ENCODE measurements at places on chromosomes 5 and 9.

GRCh38 chr5:569868-570361 lies 42.2 kb upstream of the CEP72 start:
- no peak for DNase-seq

GRCh38 chr5:172736508-172737135 lies 34.4 kb downstream of the DUSP1 start:
- DNase-seq = no peak

- DNase-seq = no peak
Observed at GRCh38 chr5:159695741-159696294, 220.5 kb upstream of the ADRA1B start.

DNA sequence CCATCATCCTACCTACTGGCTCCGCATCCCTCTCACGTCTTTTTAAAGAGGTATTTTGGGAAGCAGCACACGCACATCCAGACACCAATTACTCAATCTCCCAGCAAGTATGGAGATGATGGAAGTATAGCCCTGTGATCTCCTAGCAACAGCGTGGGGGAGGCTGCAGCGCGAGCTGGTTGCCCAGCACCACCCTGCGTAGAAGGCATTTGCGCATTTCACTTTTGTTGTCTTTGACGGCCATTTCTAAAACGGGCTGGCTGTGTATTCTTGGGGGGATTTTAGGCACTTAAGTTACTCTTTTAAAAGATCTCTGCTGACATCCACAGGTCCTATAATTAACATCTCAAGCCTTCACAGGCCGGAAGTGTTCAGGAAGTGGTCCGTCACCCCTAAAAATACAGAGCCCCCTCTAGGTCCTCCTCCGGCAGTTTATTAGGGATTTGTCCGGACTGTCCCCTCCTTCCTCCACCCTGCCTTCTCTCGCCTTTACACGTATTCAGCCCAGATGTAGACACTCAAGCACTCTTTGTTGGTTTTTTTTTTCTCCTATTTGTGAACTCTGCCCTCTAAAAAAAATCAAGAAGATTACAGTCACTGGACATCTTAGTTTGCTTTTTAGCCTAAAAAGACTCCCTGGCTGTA lies 371.4 kb downstream of the NTRK2 start:
- DNase-seq = peak; percentile 39

- no peak for DNase-seq
Observed at GRCh38 chr9:114860187-114860586, 54.3 kb upstream of the TNFSF15 start.

DNA sequence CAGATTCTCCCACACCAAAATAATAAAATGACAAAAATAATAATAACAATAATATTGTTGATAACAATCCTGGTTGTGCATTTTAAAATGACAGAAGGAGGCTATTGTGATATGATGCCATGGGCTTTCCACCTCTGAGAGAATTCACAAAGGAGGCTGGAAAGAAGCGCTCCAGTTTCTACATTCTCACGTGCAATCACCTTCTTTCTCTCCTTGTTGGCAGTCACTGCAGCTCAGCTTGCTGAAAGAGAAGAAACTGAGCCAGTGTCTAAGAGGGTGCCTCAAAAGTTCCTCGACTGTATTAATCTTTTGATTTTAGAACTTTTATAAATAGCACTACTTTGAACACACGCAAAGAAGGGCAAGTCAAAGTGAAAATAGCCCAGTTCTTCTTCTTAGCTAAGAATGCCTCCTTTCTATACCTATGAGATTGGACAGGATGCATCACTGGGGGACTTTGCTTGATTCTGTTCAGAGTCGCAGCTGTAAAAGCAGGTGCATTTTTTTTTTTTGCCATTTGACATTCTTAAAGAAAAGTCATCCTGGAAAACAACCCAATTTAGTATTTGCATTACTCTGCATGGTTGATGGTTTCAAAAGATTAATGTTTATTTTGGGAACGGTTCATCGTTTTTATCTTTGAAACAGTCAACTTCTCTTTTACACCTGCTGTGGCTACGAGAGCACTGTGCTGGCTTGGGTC lies 12.4 kb upstream of the SUB1 start:
- DNase-seq = no peak

DNA sequence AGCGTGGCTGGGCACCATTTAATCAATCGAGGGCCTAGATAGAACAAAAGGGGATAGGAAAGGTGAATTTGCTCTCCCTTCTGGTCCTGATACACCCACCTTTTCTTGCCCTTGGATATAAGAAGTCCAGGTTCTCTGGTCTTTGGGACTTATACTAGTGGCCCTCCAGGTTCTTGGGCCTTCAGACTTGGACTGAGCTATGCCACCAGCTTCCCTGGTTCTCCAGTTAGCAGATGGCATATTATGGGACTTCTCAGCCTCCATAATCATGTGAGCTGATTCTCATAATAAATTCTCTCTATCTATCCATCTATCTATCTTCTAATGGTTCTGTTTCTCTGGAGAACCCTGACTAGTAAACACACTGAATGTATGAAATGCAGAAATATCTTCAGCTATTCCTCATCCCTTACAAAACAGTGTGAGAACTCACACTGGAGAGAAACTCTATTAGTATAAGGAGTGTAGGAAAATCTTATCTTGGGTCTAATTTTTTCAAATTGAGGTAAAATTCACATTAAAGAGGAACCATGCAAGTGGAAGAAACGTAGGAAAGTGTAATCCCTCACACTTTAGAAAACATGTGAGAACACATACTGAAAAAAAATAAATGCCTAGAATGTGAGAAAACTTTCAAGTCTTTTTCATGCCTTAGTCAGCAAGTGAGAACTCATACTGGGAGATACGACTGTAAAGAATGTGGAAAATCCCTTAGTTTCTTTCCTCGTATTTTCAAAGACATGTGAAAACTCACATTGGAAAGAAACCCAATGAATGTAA lies 15.5 kb downstream of the PCDHB15 start:
- DNase-seq = peak; percentile 7

- DNase-seq = no peak
Observed at GRCh38 chr5:57693488-57694305, 211.1 kb upstream of the ACTBL2 start.

GRCh38 chr9:14453286-14453685 lies 139.3 kb upstream of the NFIB start:
- no peak for DNase-seq
